ENCODE measurements at places on chromosomes 5 and 9.

- no peak for DNase-seq
Measured at GRCh38 chr9:16000811-16001210, 448.0 kb downstream of the CCDC171 start.

GRCh38 chr5:56273376-56273955 is 40.3 kb upstream of the ANKRD55 start:
- no peak for DNase-seq

GRCh38 chr9:101167490-101168134 is 139.1 kb downstream of the PLPPR1 start:
- no peak for DNase-seq

- DNase-seq, result no peak
Measured at GRCh38 chr5:50365426-50366251, 75.4 kb downstream of the EMB start.

GRCh38 chr5:98769210-98769958 is 4.1 kb upstream of the RGMB start:
- DNase-seq, result peak; percentile 80

GRCh38 chr5:30279237-30279636 is 914.2 kb upstream of the CDH6 start:
- no peak for DNase-seq

GRCh38 chr5:132866342-132867045 is at the start of the genes GDF9 and UQCRQ:
Gene GDF9 (minus strand): TSS chr5:132866469. CDS start chr5:132864533, 1,936 bp downstream.
Gene UQCRQ (plus strand): TSS chr5:132866642. CDS start chr5:132866882, 240 bp downstream.
- peak; percentile 100 for DNase-seq

- DNase-seq, result no peak
Measured at GRCh38 chr5:167503926-167504720, 787.3 kb upstream of the WWC1 start.

GRCh38 chr5:10265245-10266109 is 15.4 kb downstream of the CCT5 start:
- no peak for DNase-seq

- no peak for DNase-seq
Measured at GRCh38 chr9:89879701-89880100, 274.9 kb downstream of the GADD45G start.

GRCh38 chr9:129242191-129242941 is 64.3 kb upstream of the IER5L start:
- no peak for DNase-seq

DNA sequence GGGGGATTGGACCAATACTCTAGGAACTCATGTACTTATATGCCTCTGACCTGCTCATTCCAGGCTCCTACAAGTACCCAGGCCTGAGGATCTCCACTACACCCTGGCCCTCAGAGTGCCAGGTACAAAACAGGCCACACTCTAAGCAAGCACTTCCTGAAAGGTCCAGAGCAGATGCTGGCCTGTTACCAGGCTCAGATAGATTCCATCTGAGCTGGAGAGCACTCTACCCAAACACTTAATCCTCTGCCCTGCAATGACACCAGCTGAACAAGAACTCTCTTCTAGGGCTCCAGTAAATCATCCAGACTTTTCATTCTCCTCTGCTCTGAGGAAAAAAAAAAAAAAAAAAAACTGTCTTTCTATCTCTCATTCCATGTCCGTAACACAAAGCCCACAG is 2.9 kb downstream of the P4HA2 start:
- DNase-seq, result peak; percentile 29

DNA sequence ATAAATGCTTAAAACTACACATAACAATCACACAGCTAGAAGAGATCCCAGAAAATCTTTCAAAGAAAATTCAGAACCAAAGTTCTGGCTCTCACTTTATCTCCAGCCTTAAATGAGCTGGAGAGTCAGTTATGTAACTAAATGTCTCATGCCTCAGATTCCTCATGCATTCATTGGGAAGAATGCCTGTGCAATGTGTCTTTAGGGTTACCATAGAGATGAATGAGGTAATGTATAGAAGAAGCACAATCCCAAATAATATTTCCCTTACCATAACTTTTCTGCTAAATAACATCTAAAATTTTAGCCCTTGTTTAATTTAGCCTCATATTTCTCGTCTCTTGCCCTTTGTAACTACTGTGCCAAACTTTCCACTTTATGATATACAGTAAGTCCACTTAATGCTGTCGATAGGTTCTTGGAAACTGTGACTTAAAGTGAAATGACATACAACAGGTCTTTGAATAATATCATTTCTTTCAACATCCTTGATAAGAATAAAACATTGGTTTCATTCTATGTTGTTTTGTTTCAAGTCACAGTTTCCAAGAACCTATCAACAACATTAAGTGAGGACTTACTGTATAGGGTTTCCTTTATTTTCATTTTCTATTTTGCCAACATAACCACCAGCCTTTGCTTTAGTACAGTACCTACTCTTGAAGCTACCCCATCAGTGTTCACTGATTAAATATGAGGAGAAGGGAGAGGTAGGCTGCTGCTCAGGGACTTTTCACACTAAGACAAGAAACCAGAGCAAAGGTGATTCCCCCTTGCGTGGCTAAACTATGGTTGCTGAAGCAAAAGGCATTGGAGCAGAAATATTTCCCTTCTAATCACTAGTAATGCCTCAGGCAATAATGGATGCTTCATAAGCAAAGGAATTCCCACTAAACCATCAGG is 295.7 kb upstream of the PTGER4 start:
- peak; percentile 83 for DNase-seq

Measured in EL (cell line).